PC-3 (cell line): ENCODE measurements at places on chromosomes 13 and 19. TPM values are rescaled to one million over a fixed set of nuclear protein-coding genes. Genes with fewer than 3 reads are reported as not detected.

Gene CEACAM5
- 0.75 and 2.8 TPM in 2 replicates for total RNA-seq

Gene SERPINE3
- not detected in 2 replicates for total RNA-seq

Gene WASF3
- total RNA-seq, result 2.0 and 2.6 TPM in 2 replicates

Gene SYNE4
- 0.77 and 1.9 TPM in 2 replicates for total RNA-seq

Gene SLC25A41
- total RNA-seq, result 0.26 TPM in 1 of 2 replicates, not detected in the other

Gene RGCC
- 2.4 and 2.6 TPM in 2 replicates for total RNA-seq

Gene SPRY2
- 16.5 and 19.0 TPM in 2 replicates for total RNA-seq

Gene FBXO27
- 7.1 and 16.5 TPM in 2 replicates for total RNA-seq

Gene SSBP4
- total RNA-seq, result 97.5 and 99.9 TPM in 2 replicates

Gene VAV1
- total RNA-seq, result 3.0 and 3.2 TPM in 2 replicates

Gene PSG3
- not detected in 2 replicates for total RNA-seq

Gene HSD17B14
- total RNA-seq, result 15.0 and 15.4 TPM in 2 replicates

Gene HSPB6
- total RNA-seq, result not detected in 2 replicates

Gene SIGLEC8
- total RNA-seq, result not detected in 2 replicates

Gene PSG11
- not detected in 2 replicates for total RNA-seq

Gene CASP14
- total RNA-seq, result 5.0 and 8.9 TPM in 2 replicates

Gene KIR2DL1
- total RNA-seq, result not detected in 2 replicates

Gene ZNF888
- 5.2 and 5.4 TPM in 2 replicates for total RNA-seq
